ENCODE measurements at places on chromosomes 4 and X. TPM values are rescaled to one million over a fixed set of nuclear protein-coding genes. Genes with fewer than 3 reads are reported as not detected.

- no peak for DNase-seq
Measured at GRCh38 chr4:74555231-74555630, 110.3 kb downstream of the AREG start.

The PLP1 gene
- 4.4 TPM for polyA plus RNA-seq

The MEPE gene
- polyA plus RNA-seq = not detected

The FNIP2 gene
- 43.2 TPM for polyA plus RNA-seq

The CXCL10 gene
- polyA plus RNA-seq = 4.9 TPM

- no peak for DNase-seq
Measured at GRCh38 chrX:77937291-77937690, 26.8 kb downstream of the ATP7A start.

DNA sequence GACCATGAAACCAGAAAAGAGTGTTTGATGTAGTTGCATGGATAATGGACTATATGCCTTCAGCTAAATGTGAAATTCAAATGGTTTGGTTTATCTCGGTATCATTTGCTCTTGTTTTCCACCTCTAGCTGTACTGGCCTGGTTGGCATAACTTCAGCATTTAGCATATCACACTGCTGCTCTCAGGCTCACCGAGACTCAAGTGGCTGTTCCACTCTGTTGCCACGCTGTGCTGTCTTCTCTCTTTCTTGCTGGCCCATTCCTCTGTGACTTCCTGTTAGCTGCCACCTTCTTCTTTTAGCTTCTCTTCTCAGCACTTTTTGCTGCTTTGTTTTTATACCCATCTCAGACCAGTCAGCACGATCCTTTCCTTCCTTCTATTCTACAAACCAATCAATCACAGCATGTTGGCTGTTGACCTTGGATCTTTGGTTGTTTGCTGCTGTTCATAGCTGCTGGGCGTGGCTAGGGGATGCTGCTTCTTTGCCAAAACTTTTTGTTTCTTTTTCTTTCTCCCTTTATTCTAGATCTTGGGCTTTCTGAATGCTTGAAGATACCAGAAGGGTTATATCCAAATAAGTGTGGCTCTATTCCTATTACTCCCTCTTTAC, 24.0 kb downstream of the INTS6L start:
- no peak for DNase-seq

- DNase-seq = no peak
Measured at GRCh38 chr4:71396382-71396781, 57.6 kb downstream of the SLC4A4 start.

GRCh38 chr4:102807345-102807744, 20.0 kb downstream of the UBE2D3 start:
- no peak for DNase-seq

The XPNPEP2 gene
- 87.4 TPM for polyA plus RNA-seq

The VEGFD gene
- polyA plus RNA-seq = 0.53 TPM

The CYLC1 gene
- polyA plus RNA-seq = not detected

GRCh38 chr4:175635546-175635945, 176.5 kb downstream of the GPM6A start:
- no peak for DNase-seq

GRCh38 chrX:130994671-130995070, 63.5 kb upstream of the ARHGAP36 start:
- no peak for DNase-seq

- DNase-seq = no peak
Measured at GRCh38 chrX:71095981-71096759, 519 bp downstream of the FOXO4 start.

- no peak for DNase-seq
Measured at GRCh38 chr4:52942936-52943335, 80.8 kb downstream of the RASL11B start.

The ADGRL3 gene
- 24.0 TPM for polyA plus RNA-seq

DNA sequence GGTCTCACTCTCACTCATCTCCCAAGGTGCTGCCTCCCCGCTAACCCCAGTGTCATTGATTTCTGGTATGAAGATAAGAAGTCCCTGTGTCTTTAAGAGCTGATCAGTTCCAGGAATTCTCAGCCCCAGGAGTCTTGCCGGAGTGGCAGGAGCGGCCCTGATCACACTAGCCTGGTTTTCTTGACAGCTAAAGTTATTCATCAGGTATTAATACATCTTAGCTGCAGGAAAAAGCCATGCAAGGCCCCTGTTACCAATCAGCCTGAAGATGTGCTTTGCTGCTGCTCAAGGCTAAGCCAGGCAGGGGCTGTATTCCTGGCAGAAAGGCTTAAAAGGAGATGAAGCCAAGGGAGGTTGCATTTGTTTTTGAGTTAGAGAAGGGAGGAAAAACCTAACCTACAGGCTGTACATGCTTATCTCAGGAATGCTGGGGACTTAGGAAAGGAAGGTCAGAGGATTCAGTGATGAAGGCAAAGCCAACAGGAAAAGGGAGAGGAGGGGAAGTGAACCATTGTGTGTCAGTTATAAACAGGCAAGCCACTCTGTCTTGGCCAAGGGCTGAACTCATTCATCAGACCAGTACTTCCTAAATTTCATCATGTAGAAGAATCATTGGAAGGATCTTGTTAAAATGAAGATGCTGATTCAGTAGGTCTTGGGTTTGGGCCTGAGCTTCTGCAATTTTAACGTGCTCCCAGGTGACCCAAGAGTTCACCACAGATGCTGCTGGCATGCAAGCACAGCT, 8.6 kb downstream of the SRPX start:
- DNase-seq = no peak

- no peak for DNase-seq
Measured at GRCh38 chr4:84389406-84389805, 109.7 kb downstream of the NKX6-1 start.

The GAGE13 gene
- polyA plus RNA-seq = not detected

GRCh38 chr4:105568584-105568983, 16.2 kb downstream of the ARHGEF38 start:
- DNase-seq = no peak

- no peak for DNase-seq
Measured at GRCh38 chr4:28462766-28463700, 1602.4 kb downstream of the STIM2 start.
